ENCODE measurements at places on chromosomes 7 and 10.

GRCh38 chr10:21954690-21955089 lies 48.8 kb downstream of the DNAJC1 start:
- no peak for DNase-seq
- no peaks in the 10 kb centered on the region for H3K27me3 ChIP-seq
- no peaks in the 10 kb centered on the region for H3K4me1 ChIP-seq
- no peak overlapping the region for H3K27ac ChIP-seq
- no peak overlapping the region for H3K4me3 ChIP-seq

DNA sequence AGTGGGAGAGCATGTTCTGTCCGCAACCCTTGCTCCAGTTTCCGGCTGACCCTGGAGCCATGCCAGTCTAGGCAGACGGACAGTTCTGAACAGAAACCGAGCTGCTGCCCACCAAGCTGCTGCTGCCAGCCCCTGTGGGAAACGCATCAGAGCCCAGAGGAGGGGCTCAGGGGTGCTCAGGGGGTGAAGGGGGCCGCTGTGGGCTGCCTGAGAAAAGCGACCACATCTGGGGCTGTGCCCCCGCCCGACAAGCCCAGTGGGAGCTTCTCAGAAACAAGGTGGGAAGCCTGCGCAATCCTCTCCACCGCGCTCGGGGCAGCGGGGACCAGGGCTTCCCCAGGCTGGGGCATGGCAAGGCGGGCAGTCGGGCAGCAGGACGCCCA lies 38.8 kb upstream of the CFAP46 start:
- H3K36me3 ChIP-seq: no peaks in the 10 kb centered on the region
- no peak for DNase-seq
- no peak overlapping the region for H3K4me3 ChIP-seq
- H3K27me3 ChIP-seq: no peaks in the 10 kb centered on the region
- H3K4me1 ChIP-seq: no peaks in the 10 kb centered on the region
- H3K27ac ChIP-seq: no peak overlapping the region

- no peaks in the 10 kb centered on the region for H3K27me3 ChIP-seq
- no peaks in the 10 kb centered on the region for H3K36me3 ChIP-seq
- no peak for DNase-seq
- H3K4me1 ChIP-seq: no peaks in the 10 kb centered on the region
- H3K4me3 ChIP-seq: no peak overlapping the region
- H3K27ac ChIP-seq: no peak overlapping the region
Observed at GRCh38 chr7:134741907-134742635, 37.4 kb upstream of the CALD1 start.

- no peaks in the 10 kb centered on the region for H3K4me1 ChIP-seq
- no peaks in the 10 kb centered on the region for H3K36me3 ChIP-seq
- no peak overlapping the region for H3K4me3 ChIP-seq
- no peak for DNase-seq
Observed at GRCh38 chr7:47942132-47942531, 6.1 kb downstream of the PKD1L1 start.

DNA sequence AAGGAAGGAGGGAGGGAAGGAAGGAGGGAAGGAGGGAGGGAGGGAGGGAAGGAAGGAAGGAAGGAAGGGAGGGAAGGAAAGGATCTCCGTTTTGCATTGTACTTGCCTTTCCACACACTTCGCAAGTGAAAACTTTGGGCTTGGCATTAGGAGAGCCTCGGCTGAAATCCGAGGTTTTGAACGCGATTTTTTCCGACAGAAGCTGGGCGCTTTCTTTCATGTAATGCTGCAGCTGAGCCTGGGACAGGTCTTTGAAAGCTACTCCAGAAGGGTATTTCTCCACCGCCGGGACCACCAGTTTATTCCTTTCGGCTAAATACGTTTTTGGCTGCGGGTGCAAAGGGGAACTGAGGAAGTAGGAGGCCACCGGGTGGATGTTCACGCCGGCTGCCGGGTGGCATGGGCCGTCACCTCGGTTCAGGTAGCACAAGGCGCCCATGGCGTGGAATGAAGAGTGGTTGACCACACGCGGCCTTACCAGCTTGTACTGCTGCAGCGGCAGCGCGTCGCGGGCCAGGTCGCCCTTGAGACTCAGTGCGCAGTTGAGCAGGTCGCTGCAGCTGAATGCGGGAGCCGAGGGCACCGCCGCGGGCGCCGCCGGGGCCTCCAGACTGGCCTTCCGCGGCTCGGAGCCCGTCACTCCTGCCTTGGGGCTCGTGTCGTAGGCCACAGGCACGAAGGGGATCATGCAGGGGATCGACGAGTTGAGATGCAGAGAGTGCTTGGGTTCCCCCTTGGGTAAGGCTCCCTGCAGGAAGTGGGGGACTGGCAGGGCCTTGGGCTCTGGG lies 825 bp downstream of the FEZF1 start:
- H3K36me3 ChIP-seq: no peaks in the 10 kb centered on the region
- H3K4me3 ChIP-seq: no peak overlapping the region
- DNase-seq: no peak

DNA sequence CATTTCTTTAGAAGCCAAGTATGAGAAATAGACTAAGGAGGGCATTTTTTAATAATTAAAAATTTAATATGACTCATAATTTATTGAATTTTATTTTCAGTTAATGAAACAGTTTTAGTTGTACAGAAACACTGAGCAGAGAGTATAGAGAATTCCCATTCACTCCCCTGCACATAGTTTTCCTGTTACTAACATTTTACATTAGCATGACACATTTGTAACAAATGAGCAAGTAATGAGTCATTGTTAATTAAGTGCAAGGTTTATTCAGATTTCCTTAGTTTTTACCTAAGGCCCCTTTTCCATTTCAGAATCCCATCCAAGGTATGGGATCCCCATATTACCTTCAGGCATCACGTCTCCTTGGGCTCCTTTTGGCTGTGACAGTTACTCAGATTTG lies 271.5 kb upstream of the FZD8 start:
- no peak for DNase-seq
- no peaks in the 10 kb centered on the region for H3K27me3 ChIP-seq

DNA sequence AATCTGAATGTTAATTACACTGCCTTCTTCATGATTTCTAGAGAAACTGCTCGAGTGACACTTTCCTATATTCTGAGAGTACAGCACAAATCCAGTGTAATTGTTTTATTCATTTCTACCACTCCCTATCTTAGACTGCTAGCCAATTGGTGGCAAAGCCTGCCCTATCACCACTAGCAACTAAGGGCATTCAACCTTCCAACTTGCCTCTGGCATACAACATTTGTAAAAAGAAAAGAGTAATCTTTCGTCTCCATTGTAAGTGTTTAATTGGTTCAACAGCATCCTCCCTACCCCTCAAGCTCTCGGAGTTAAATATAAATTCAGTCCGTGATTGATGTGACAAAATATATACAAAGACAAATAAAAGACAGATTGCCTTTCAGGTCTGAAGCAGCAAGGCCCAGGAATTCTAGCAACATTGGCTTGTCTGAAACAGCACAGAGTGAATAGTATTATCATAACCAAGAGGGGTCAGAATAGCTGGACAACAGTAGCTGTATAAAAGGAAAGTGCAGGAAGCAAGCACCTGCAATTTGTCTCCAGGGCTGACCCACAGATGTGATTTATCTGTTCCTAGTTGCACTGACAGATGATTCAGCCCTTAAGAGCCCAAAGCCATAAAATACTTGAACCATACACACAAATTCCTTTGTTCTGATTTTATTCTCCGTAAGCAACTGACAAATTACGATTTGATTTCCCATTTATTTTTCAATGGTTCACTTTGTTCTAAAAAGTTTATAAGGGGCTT lies 47.6 kb upstream of the ANKRD1 start:
- no peak overlapping the region for H3K4me3 ChIP-seq
- H3K27me3 ChIP-seq: no peaks in the 10 kb centered on the region
- H3K27ac ChIP-seq: peak overlapping the region; percentile 32
- H3K36me3 ChIP-seq: no peaks in the 10 kb centered on the region

GRCh38 chr7:12458520-12459131 lies 55.0 kb upstream of the VWDE start:
- no peaks in the 10 kb centered on the region for H3K4me1 ChIP-seq
- H3K27me3 ChIP-seq: no peaks in the 10 kb centered on the region
- DNase-seq: no peak

GRCh38 chr7:151742713-151743480 lies 134.0 kb downstream of the PRKAG2 start:
- H3K4me3 ChIP-seq: no peak overlapping the region
- H3K27ac ChIP-seq: peak overlapping the region; percentile 58
- no peak for DNase-seq
